Activated CD8-positive, alpha-beta T cell treated with anti-CD3 and anti-CD28 coated beads for 36 hours (primary cell): ENCODE measurements at places on chromosomes 7 and 10. TPM values are rescaled to one million over a fixed set of nuclear protein-coding genes. Genes with fewer than 3 reads are reported as not detected.

KCP gene
- not detected for total RNA-seq

GRCh38 chr7:112819536-112819935 is 29.3 kb upstream of the TMEM168 start:
- DNase-seq, result no peak

- peak; percentile 45 for DNase-seq
Observed at GRCh38 chr7:140390466-140391190, 7.7 kb downstream of the SLC37A3 start.

GRCh38 chr10:113435881-113436280 is 117.0 kb upstream of the HABP2 start:
- DNase-seq, result no peak

GRCh38 chr7:4202154-4202736 is 479.9 kb upstream of the FOXK1 start:
- no peak for DNase-seq

- DNase-seq, result no peak
Observed at GRCh38 chr10:20596065-20596755, 300.9 kb downstream of the NEBL start.

DNA sequence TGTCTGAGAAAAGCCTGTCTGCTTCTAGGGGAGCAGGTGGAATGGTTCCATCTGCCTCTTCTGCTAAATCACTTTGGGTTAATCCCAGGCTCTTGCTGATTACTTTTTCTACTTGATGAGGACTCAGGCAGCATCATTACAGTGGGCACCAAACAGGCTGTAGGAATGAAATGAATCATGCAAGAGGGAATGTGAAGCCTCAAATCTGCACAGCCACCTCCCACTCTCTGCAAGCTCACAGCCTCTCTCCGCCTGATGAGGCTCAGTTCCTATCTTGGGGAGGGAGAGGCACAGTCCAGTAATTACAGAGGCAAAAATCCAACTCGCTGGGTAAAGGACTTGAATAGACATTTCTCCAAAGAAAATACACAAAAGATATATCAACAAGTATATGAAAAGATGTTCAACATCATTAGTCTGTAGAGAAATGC is 34.0 kb downstream of the HSPA12A start:
- DNase-seq, result no peak

TMEM72 gene
- not detected for total RNA-seq

DNA sequence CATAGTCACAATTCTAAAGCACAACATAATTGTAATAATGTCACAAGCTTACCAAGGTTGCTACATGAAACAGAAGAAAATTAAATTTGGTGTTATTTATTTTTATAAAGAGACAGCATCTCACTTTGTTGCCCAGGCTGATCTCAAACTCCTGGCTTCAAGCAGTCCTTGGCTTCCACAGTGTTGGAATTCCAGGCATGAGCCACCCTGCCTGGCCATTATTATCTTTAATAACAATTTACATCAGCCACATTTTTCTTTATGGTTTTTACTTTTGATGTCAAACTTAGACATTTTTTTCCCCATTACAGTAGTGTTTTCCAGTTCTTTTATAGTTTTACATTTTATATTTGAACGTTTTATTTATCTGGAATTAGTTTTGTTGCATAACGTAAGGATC is 46.7 kb downstream of the BMPR1A start:
- no peak for DNase-seq

DNA sequence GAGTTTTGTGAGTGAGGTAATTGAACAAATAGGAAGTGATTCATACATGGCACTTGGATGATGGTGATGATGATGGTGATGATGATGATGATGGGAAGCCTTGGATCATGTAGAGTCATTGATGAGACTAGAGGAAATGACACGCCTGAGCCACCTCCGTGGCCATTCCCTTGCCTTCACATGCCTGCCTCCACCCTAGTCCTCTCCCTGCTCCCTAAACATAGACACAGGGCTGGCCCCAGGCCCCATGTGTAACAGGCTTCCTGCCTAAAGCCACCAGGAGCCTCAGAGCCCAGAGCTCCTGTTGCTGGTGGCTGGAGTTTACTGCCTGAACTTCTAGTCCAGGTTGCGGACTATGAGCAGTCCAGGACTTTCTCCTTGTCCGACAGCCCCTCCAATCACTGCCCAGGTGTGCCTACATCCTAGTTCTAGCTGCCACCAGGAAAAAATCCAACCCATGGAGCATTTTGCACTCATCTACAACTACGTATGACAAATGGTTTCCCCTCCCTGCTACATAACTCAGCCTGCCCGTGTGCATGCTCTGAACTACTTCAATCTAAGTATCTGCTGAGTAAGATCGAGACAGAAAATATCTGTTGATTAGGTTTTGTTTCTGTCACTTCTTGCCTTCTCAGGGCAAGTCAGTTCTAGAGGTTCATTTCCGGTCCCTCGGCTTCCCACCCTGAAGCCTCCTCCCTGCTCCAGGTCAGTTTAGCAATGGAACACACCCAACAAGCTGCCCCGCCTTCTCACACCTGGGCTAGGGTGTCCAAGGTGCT is 35.5 kb upstream of the KDM7A start:
- DNase-seq, result peak; percentile 52

UTF1 gene
- total RNA-seq, result not detected

PRPS1L1 gene
- not detected for total RNA-seq

GRCh38 chr10:5800782-5801181 is 12.5 kb downstream of the GDI2 start:
- DNase-seq, result no peak

DNA sequence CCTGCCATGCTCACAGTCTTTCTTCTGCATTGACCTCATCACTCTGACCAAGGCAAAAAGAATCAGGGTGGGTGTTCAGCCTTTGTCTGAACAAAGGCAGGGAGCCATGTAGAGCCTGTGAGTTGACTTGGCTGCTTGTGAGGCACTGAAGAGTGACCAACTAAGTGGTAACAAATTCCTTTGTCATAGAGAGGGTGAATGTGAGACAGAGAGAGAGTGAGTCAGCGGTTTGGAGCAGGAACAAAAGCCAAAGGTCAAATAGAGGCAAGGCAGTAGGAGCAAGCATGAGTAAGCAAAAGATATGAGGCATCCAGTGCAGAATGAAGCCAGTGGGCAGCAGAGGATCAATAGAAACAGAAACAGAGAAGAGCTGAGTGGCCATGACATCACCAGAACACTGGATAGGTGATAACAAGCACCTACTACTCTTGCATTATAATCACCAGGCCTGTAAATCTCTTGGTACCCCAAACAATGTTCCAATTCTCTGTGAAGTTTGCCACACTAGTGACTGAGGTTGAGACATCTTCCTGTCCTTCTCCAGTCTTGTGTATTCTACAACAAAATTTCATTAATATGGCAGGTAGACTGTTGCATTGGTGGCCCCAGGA is 116.2 kb upstream of the LAMB4 start:
- DNase-seq, result peak; percentile 18

XPNPEP1 gene
- total RNA-seq, result 97.0 TPM

- DNase-seq, result no peak
Observed at GRCh38 chr10:12484002-12484918, 134.9 kb downstream of the CAMK1D start.

DNA sequence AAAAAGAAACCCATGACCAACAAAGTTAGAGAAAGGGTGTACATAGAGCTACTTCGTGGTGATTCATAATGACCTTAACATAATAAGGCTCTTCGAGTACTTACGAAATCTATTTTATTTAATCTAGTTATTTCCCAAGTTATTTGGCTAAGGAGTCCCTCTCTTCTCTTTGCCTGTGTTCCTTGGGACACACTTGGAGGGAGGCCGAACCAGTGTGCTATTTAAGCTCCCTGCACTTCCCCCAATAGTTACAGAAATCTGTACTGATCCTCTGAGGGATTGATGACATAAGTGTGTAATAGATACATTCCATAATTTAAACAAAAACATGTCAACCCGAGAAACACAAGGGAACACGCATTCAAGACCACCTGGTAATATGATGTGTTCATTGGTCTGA is 351.1 kb downstream of the GATA3 start:
- no peak for DNase-seq

DNA sequence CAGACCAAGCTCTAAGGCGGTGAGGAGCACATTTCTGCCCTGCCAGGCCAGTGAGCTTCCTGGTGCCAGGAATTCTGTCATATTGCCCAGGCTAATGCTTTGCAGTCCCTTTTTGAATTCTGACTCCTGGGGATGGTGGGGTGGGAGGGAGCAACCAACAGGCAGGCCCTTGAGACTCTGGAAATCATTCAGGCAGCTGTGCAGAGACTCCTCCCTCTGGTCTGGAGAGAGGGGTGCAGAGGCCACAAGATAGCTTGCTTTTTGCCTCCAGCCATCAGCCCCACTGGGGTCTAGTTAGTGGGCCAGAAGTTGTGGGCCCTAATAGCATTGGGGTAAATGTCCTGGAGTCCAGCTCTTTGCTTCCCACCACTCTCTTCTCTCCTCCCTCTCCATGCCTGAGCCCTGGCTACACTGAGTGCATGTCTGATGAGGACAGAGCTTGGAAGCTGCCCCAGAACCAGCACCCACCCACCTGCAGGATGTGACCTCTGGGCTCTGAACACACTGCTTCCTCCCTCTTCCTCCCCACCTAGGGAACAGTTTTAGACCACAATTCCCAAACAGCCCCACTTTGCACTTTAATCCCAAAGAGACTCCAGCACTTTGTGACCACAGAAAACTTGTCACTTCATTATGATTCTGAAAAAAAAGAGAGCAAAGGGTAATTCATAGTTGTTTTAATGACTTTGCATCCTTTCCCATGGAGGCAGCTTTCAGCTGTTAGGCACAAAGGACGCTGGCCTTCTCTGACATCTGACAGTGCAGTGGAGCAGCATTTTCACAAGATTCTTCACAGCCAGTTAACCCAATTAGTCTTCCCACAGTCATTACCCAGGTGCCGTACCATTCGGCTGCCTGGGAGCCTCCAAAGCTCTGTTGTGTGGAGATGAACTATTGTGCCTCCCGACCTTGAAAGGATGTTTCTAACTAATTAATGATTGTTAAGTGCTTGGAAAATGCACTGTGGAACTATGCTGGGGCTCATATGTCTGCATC is 262.5 kb downstream of the TRIL start:
- DNase-seq, result no peak

EMX2 gene
- not detected for total RNA-seq

DNA sequence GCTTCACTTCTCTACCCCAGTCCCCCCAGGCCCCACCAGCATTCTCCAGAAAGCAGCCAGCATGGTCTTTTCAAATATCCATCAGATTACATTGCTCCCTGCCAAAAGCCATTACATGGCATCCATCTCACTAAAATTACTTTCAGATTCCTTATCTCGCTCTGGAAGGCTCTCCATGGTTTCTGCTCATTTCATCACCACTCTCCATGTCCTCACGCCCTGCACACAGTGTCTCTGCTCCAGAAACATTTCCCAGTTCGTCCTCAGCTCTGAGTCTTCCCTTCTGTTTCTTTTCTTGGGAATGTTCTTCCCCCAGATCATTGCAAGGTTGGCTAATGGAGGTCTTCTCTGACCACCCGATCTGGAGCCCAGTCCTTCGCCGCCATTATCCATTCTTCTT is 499.1 kb downstream of the KCNMA1 start:
- no peak for DNase-seq

DNA sequence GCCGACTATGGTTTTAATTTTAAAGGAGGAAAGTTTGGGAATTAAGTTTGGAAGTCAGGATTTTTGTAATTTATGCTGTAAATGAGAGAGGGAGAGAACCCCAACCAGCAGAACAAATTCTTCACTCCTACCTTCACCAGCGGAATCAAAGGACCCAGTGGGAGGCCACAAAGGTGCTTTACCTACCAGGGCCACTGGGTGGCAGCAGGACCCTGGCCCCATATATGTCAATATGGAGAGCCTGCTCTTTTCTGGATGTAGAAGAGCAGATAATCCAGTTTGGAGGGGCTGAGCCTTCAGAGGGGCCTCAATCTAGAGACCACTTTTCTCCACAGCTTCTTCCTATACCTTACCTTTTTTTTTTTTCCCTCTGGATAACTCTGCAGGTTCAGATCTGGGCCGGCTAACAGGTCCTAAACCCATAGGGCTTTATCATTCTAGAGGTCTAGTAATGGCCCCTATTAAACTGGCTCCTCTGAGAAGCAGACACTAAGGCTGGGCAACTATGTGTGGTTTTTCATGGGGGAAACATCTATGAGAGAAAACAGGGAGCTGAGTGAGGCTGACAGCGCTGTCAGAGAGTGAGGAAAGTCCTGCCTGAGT is 8.5 kb upstream of the SCD start:
- DNase-seq, result peak; percentile 90

DNA sequence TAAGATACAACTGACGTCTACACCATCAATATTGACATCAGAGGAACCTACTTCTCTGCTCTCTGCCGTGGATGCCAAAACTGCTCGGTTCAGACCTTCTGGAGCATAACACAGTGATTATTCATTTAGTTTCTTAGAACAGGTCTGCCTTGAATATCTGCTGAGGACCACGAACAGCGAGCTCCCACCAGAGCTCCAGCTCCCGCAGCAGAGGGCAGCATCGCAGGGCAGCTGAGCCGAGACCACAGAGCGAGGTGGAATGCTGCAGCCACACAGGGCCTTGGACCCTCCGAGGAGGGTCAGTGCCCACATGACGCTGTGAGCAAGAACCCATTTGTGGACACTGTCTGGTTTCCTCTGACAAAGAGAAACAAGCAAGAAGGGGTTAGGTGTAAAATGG is 6.8 kb downstream of the VIPR2 start:
- DNase-seq, result no peak

LMOD2 gene
- not detected for total RNA-seq

- no peak for DNase-seq
Observed at GRCh38 chr10:3395041-3395440, 222.5 kb upstream of the PITRM1 start.

TMEM273 gene
- total RNA-seq, result 19.0 TPM
